Thoracic aorta (tissue), 2 donors: ENCODE measurements at places on chromosomes 2 and 18.

- no peak for DNase-seq
Observed at GRCh38 chr2:100870652-100871531, 51.0 kb downstream of the NPAS2 start.

DNA sequence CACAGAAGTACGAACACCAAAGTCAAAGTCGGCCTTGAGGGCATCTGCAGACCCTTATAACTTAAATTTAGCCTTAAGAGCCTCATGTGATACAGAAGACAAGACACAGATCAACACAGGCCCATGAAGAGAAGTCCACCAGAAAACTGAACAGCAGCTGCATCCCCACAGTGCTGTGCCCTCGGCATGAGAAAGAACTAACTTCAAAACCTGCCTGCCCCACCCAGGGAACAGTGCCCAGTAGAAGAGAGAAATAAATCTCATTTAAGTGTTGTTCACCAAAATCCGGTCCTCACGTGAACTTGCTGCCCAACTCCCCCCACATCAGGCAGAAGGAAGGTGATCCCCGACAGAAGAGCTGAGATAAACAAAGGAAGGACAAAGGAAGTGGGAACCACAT lies 73.7 kb downstream of the PXDN start:
- DNase-seq, result no peak

GRCh38 chr2:168671932-168672331 lies 130.5 kb upstream of the NOSTRIN start:
- DNase-seq, result no peak

GRCh38 chr18:13559754-13560153 lies 166.6 kb downstream of the FAM210A start:
- no peak for DNase-seq

GRCh38 chr2:107534926-107535325 lies 291.8 kb upstream of the RGPD4 start:
- DNase-seq, result no peak

DNA sequence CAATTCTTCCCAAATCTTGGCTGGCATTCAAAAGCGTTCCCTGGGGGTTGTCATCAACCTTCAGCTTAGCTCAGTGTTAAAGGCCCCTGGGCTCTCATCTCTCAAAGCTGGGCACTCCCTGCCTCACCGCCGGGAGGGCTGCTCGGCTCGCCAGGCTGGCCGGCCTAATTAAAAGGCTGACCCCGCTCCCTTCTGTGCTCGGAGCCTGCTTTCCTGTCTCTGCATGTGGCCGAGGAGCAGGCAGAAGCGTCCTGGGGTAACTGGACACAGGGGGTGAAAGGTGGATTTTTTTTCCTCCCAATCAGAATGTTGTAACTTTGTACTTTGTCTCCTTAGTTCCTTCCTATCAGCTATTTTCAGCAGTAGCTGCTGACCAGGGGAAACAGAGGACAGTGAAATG lies 231.1 kb downstream of the GBX2 start:
- DNase-seq, result no peak

DNA sequence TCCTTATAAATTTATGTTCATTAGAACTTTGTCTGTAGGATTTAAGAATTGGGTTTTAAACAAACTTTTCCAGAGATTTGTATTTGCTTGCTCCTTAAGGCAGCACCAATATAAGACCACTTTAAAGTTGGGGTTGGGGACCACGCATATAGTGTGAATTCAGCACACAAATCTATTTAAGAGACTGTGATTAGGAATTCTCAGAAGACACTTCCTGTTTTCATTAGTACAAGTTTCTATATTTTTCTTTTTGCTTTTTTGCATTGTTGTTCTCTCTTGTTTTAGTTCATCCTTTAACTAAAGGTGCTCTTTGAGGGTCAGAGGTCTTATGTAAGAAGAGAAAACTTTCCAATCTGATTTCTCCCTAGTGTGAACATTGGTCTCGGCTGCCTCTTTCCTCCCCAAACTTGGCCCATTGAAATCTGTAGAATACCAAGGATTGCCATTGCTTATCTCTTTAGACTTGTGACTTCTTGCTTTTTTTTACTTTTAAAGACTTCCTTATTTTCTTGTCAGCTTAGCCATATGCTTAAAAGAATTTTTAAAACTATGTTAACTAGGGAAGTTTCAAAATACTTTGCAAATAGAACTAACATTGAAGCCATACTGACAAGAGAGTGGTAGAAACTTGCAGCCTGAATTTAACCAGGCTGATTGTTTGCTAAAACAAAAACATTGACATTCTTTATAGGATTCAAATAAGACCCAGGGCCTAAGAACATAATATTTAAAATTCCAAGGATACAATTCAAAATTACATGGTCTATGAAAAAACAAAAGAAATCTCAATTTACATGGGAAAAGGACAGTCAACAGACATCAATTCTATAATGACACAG lies 264.1 kb upstream of the FN1 start:
- DNase-seq, result no peak

DNA sequence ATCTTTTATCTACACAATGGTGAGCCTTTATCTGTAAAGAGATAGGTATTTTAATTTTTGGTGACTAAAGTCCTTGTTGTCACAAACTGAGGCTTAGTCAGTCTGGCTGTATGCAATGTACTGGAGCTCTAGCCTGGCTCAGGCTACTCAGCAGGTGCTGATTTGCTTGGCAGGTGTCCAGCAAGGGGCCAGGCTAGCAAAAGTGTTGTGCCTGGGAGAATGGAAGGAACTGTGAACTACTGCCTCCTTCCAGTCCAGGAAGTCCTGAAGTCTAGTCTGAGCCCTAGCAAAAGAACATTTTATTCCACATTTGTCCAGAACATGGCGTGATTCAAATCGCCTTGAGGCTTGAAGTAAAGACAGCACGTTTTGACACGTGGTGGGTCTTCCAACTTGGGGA lies 260.5 kb downstream of the CCDC85A start:
- no peak for DNase-seq
